ENCODE measurements at places on chromosomes 7 and 10. TPM values are rescaled to one million over a fixed set of nuclear protein-coding genes. Genes with fewer than 3 reads are reported as not detected.

DNA sequence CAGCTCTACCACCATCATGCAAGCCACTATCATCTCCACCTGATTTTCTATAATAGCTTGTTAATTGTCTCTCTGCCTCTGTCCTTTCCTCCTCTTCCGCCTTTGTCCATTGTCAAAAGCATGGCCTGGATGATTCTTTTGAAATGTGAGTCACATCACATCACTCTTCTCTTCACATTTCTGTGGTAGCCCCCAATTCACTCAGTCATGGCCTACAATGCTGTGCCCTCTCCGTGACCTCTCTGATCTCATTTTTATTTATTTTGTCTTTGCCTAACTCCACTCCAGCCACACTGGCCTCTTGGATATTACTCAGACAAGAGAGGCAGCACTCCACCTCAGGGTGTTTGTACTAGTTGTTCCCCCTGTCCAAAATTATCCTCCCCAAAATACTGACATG lies 4.9 kb upstream of the ABCB4 start:
- DNase-seq, result no peak

GRCh38 chr7:129332254-129333035 lies 101.8 kb upstream of the STRIP2 start:
- no peak for DNase-seq

The LIPA gene
- 142 TPM for total RNA-seq

- DNase-seq, result no peak
These were observed 170.2 kb downstream of the SKAP2 start for GRCh38 chr7:26694141-26694540.

DNA sequence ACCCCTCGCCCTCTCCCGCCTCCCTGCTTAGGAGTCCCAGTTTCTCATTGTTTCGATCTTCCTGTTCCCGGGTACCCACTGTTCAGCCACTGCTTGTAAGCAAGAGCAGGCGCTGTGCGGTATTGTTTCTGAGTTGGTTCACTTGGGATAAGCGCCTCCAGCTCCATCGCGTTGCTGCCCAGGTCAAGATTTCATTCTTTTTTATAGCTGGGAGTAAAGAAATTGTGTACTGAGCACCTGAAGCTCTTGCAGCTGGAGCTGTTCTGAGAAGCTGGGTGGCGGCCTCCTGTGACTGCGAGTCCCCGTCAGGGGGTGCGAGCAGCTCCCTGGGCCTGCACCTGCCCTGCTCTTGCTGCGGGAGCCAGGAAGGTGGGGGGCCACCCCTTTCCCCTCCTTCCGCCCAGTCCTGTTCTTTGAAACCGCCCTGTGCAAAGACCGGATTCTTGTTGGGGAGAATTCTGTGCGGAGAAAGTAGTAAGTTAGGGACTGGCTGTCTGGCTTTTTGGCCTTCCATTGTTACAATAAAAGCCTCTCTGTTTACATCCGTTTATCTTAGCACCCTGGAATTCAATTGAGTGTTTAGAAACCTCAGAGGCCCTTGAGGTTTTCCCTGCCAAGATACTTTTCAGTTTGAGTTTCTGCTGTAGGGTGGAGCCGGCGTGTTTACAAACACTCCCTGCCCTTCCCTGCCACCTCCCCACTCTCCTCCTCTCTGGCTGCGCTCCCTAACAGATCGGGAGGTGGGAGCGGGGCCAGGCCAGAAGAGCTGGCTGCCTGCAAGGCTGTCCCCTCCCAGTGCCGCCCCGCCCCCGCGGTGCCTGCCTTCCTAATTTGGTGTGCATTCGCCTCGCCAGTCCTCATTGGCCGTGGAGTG lies 30.8 kb upstream of the AP5Z1 start:
- peak; percentile 97 for DNase-seq

Data from dermis microvascular lymphatic vessel endothelial cell (primary cell).